COR-L47 (cell line): ENCODE measurements at places on chromosomes 2 and 18.
A peak's percentile ranks its signal among the peaks of the same experiment; 100 is the strongest.

DNA sequence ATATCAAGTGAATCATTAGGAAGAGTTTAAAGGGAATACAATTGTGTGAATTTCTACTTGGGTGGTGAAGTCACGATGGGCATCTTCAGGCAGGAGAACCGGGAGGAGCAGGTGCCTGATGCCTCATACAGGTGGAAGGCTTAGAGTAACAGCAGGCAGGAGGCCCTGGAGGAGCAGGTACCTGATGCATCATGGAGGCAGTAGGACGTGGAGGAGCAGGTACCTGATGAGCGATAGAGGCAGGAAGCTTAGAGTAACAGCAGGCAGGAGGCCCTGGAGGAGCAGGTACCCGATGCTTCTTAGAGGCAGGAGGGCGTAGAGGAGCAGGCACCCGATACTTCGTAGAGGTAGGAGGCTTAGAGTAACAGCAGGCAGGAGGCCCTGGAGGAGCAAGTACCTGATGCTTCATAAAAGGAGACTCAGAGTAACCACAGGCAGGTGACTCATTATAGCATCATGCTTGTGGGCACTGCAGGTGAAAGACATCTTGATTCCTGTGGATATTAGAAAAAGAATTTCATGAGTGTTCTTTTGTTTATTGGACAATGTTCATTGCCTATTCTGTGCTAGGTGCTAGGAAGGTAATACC is 133.9 kb downstream of the ATP9B start:
- DNase-seq: no peak

- DNase-seq: no peak
Measured at GRCh38 chr2:38600921-38601455, 1.7 kb downstream of the HNRNPLL start.

DNA sequence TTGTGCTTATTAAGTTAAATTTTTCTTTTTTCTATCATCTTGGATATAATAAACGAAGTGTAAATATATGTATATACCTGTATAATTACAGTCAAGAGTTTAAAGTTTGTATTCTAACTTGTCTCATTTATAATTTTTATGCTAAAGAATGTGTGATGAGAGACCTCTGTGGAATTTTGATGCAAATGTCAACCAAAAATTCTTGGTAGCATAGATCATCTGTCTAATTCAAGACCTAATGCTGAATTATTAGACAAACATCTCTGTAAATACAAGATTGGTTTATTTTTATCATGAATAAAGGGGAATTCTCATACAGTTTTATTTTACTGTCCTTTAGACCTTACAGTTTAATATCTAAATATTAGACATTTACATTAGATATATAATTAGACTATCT is 149.2 kb upstream of the VWC2L start:
- DNase-seq: no peak

DNA sequence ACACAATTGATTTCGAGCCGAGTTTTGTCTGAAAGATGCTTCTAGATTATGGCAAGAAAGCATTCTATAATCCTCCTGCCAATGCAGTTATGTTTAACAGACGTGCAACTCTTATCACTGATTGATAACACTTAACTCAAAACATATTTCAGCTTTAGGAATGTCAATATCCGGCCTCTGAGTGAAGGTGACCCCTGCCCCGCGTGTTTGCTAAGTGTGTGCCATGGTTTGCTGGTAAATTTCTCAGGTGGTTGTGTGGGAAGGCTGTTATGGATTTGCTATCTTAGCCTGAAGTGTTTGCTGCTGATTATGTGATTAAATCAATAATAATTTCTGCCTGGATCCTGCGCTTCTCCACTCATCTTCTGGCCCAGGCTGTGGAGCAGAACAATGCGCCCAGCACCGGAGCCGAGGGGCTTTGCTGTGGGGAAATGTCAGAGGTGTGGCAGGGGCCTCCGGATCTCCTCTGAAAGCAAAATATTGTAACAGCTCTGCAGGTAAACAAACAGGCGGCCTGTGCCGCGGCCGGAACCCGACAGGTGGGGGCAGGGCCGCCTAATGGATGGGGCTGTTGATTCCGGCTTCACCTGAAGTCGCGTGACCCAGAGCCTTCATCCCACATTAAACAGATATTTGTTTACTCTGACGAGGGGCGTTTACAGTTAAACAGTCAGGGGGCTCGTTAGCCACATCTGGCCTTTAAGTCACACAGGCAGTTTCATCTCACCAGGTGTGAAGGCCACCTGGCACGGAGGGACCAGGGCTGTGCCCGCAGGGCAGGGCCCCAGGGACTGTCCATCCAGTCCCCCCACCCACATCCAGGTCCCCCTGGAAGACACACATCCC is 210.7 kb upstream of the SALL3 start:
- peak; percentile 82 for DNase-seq

DNA sequence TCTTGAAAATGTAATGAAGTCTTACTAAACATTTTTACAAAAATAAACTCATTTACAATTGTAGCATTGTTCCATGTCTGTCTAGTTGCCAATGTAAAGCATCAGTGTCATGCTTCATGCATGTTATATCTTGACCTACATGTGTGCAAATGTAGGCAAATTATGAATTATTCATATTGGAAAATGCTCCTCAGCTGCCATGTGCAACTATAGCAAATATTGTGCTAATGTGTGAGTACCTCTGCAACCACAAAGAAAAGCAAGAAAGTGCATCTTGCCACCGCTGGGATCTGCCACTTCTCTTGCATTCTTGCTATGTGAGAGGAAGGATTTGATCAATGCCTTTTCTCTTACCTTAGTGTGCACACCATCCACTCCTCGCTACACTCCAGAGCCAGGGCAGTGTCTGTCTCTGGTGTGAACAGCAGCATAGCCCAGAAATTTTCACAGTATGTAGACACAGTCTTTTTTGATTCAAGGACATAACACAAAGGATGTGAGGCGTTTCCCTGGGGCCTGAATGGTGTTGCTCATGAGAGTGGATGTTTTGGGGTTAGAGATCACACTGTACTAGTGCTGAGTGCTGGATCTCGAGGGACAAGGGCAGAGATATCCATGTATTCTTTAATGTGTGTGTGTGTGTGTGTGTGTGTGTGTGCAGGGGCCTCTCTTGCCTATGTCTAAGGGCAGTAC is 47.6 kb upstream of the HAAO start:
- DNase-seq: no peak

GRCh38 chr2:209476367-209477208 is 52.7 kb downstream of the MAP2 start:
- peak; percentile 95 for DNase-seq

DNA sequence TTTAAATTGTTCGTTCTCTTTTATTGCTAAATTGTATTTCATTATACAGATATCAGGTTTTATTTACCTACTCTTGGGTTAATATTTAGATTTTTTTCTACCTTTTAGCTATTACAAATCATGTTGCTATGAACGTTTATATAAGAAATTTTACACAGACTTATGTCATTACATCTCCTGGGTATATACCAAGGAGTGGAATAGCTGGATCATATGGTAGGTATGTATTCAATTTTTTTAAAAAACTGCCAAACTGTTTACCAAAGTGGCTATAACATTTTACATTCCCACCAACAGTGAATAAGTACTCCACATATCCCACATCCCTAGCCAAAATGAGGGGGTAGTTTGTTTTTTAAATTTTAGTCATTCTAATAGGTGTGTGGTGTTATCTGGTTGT is 32.3 kb upstream of the BAZ2B start:
- DNase-seq: no peak

DNA sequence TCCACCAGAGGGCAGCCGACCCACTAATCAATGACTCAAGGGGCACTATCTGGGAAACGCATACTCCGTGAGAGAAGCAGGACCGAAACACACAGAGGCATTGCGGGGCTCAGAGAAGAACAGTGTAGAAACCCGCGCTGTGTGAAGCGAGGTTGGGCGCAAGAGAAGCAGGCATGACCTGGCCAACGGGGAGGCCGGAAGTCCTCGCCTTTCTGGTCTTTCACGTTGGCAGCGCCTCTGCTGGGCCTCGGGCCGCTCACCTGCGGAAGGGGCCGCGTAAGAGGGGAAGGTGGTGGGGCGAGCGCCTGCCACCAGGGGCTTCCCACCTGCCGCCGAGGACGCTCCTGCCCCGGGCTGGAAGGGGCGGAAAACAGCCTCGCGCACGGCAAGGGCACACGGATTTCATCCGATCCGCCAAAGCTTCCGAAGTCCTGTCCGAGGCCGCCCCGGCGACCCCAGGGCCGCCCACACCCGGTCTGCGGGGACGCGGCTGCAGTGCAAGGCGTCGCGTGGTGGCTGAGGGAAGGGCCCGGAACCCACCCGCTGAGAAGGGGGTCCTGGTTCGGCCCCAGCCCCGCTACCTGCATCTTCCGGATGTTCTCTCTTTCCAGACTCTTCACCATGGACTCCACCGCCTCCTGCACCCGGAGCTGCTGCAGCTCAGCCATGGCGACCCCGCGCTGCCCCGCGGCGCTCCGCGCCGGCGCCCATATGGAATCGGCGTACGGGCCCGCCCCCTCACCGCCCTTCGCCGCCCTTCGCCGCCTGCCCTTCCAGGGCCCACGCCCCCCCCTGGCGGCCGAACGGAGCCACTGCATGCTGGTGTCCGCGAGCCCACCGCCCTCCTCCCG is at the start of gene FAM136A:
TSS of gene FAM136A (minus strand) at position 724 of the 851 bp plus-strand sequence. CDS start at position 668, 56 bp downstream.
- peak; percentile 82 for DNase-seq

DNA sequence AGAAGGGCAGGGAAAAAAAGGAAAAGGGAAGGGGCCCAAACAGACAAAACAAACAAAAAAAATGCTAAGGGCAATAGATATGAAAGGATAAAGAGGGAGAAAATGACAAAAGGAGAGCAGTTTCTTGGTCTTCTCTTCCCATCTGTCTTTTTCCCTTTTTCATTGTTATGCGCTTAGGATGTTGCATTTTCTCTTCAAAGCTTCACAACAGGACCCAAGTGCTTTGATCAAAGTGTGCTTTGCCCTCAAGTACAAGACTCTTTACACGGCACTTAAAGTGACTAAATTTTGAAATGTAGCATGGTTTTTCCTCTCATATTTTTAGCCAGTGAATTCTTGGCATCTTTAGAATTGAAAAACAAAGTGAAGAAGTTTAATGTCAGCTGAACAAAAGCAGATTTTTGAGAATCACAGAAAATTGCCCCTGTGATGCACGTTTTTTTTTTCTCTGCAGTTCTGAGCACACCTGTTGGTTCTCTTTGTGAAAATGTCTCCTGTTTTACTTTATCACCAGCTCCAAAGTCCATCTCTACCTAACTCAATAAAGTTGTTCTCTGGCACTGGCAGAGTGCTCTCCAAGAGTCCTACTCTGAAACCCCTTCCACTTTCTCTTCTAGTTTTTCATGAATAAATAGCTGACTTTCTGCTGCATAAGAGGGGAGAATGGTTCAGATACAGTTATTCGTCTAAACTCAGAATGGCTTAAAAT is 126.6 kb downstream of the KCNH7 start:
- DNase-seq: no peak

DNA sequence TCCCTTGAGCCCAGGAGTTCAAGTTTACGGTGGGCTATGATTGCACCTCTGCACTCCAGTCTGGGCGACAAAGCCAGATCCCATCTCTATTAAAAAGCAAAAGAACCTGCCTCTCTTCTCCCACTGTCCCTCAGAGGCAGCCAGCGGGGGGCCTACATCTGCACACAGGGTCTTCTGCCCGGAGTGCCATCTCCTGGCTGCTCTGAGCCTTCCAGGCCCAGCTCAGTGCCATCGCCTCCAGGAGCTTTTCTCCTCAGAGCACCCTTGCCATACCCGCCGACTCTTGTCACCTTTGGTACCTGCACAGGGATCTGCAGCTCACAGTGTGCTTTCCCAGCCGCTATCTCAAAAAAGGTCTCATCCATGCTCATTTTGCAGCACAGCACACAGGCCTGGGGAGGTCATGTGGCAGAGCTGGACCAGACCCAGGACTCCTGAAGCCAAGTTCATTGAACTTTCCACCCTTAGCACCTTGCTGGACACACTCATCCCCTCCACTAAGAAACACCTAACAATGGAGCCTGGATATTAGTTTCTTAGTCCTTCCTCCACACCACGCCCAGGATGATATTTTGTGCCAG is 186.3 kb downstream of the HAUS1 start:
- DNase-seq: peak; percentile 5

- no peak for DNase-seq
Measured at GRCh38 chr18:60292186-60292585, 80.4 kb downstream of the MC4R start.

DNA sequence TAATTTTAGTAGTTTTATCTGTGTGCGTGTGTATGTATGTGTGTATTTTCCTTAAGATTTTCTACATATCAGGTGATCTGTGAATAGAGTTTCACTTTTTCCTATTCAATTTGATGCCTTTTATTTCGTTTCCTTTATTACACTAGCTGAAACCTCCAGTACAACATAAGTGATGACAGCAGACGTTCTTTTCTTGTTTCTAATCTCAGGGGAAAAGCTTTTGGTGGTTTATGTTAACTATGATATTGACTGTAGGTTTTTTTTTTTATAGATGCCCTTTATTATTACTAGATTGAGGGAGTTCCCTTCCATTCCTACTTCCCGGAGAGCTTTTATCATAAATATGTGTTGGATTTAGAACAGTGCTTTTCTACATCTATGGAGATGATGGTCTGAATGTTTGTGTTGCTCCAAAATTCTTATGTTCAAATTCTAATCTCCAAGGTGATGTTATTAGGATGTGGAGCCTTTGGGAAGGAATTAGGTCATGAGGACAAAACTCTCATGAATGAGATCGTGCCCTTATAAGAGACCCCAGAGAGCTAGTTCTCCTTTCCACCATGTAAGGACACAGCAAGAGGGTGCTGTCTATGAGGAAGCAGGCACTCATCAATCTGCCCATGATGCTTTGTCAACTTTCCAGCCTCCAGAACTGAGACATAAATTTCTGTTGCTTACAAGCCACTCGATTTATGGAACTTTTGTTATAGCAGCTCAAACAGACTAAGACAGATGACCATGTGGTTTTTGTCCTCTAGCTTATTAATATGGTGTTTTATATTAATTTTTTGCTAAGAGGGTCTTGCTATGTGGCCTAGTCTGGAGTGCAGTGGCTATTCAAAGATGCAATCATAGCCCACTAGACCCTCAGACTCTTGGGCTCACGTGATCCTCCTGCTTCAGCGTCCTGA is 5.9 kb upstream of the RHBDD1 start:
- no peak for DNase-seq

DNA sequence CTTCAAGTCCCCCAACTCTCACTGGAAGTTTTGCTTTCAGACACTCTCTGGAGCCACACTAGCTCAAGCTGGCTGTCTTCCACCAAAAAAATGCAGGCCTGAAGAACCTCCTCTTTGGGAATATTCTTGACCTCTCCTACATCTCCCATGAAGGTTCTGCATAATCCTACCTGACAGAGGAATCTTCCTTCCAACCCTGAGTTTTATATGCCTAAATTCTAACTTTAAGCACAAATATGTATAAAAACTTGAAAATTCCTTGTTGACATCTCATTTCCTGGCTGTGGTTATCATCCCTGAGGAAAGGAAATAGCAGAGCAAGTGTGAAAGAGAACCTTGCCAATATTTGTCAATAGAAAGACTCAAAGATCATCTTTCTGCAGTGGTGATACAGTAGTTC is 249.0 kb downstream of the LPIN1 start:
- DNase-seq: no peak

DNA sequence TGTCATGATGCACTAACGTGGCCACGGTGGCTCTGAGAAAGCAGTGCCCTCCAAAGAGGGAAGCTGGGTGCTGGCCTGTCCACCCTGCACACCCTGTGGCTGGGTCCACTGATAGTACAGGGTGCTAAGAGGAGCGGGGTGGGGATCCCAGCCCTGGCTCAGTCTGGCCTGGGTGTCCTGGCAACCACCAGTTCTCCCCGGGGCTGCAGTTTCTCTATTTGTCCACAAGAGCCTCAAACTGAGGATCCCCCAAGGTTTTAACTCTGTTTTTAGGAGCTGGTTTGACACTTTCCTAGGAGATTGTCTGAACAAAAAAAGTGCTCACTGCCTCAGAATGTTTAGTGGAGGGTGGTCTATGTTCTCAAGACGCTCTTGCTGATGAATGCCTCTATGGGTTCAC is 29.0 kb downstream of the EDAR start:
- no peak for DNase-seq
